ENCODE measurements at places on chromosomes 2 and 18.

DNA sequence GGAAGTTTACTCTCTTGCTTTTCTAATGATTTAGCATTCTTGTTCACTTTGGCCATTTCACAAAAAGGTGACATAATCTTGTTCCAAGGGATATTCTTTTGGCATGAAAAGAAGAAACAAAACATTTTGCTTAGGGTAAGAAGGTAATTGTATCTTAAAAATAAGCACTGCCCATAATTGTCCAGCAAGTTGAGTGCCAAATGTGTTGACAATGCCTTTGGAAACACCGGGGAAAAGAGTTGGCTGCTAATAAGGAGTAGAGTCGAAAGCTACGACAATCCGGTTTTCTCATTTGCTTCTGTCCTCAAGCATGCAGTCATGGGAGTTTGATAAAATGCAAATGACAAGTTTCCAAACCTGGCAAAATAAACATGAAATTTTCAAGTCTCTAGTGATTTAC lies 27.3 kb downstream of the ITGAV start:
- DNase-seq: peak; percentile 28

DNA sequence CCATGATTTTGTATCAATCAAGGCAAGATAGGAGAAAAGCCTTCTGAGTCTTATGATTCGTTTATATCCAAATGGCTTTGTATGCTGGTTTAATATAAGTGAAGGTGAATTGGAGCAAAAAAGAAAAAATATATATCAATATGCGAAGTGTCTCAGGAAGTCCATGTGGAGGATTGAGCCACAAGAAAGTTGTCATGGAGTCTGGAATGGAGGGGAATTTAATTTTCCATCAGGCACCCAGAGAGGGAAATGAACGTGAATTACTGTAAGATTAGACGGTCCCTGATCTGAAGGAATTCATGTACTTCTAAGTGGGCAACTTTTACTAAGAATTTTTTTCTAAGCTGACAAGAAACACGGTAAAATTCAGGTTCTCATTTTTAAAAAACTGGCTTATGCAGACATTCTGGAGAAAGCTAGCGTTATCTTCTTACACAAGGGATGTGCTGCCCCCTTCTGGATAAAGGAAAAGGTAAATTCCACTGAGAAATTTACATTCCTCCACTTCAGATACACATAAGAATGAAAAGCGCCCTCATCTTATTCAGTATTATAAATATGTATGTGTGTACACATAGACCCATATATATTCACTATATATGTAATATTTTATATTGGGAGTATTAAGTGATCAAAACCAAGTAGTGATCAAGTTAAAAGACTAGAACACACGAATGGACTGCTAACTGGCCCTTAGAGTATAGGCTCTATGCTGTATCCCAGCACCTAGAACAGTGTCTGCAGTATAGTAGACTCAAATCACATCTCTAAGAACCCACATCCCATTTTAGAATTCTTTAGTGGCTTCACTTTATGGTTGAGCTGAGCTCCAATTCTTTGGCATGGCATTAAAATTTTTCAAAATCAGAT lies 289.0 kb upstream of the TFPI start:
- peak; percentile 56 for DNase-seq

DNA sequence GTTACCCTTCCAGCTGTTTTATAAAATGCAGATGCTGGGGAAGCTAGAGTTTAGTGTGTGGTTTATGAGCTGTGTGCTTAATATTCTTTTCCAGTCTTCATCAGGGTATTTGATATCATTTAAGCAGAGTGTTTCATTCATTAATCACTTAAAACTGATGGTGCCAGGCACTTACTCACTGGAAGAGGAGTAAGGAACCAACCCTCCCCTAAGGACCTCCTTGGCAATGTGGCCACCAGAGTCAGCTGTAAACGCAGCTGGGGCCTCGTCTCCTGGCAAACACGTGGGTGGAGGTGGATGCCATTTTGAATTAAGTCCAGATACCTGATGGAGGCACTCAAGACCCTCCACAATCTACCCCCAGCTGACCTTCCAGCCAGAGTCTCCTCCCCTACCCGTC lies 331.6 kb downstream of the CLIP4 start:
- DNase-seq: no peak

DNA sequence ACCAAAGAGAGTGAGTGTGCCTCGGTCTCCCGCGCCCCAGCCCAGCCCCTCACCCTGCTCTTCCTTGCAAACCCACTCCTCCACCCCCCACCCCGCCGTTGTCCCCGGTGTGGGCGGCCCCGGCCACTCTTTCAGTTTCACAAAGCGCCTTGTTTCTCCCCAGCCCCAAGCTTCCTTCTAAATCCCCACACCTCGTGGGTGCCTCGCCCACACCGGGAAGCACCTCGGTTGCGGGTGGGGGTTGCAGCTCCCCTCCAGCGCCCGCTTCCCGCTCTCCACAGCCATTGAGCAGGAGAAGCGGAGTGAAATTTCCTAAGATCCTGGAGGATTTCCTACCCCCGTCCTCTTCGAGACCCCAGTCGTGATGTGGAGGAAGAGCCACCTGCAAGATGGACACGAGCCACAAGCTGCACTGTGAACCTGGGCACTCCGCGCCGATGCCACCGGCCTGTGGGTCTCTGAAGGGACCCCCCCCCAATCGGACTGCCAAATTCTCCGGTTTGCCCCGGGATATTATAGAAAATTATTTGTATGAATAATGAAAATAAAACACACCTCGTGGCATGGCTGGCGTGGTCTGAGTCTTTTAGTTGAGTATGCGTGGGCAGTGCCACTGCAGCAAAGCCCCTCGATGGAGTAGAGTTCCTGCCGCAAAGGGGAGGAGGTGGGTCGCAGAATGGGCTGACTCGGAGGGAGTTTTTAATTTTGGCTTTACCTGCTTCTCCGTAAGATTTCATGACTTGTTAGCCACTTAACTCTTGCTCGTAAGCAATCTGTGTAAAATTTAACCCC lies 848 bp downstream of the TMSB10 start:
- no peak for DNase-seq

DNA sequence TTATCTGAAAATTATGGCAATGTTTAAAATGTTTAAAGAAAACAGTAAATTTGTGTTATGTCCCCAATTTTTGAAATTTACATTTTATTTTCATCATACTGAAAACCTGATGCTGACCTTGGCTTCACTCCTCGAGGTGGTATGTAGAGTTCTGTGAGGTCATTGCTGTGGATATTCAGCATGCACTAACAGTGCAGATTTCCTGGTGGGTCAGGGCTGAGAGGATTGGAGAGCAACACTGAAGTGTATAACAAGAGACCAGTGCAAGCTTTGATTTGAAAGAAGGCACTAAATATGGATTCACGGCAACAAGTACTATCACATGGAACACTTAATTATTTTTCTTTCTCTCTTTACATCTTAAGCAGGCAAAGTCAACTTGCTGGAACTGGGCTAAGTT lies 134.1 kb downstream of the SLC8A1 start:
- DNase-seq: no peak

- no peak for DNase-seq
Observed at GRCh38 chr2:101467306-101467705, 7.6 kb downstream of the RFX8 start.

GRCh38 chr2:217035967-217036366 lies 176.1 kb upstream of the TNP1 start:
- peak; percentile 78 for DNase-seq

DNA sequence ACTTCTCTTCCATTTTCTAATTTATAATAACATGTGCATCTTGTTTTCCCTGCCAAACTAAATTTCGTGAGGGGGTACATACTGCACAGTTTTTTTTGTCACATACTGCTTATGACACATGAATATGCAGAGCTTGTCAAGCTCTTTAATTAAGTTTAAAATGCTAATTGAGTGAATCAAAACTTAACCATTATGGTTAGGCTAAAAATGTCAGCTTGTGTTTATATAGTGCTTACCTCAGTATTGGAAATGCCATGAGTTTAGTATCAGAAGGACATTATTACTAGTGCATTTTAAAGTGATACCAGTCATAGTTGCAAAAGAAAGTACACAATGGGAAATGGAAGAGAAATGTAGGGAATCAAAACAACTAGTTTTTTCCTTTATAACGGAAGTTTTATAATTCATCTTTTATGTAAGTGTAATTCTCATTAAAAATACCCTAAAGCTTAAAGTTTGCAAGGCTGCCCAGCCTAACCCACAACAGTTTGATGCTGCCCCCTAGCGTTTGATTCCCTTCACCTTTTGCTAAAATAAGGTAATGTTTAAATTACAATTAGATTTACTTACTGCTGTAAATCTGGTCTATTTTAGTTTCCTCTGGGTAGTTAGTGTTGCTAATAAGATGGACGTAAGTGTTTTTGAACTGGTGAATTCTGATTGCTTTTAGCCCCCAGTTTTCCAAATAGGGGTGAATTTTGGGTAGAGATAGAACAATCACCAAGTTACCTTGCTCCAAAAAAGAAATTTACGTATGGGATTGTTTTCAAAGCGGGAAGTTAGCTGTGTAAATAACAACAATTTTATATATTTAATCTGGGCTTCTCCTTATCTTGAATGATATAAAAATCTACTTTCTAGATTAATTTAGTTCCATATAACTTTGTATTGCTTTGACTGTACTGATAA lies 3.2 kb downstream of the SLC39A10 start:
- DNase-seq: peak; percentile 78

- DNase-seq: no peak
Observed at GRCh38 chr18:65623676-65624075, 127.1 kb upstream of the CDH7 start.

DNA sequence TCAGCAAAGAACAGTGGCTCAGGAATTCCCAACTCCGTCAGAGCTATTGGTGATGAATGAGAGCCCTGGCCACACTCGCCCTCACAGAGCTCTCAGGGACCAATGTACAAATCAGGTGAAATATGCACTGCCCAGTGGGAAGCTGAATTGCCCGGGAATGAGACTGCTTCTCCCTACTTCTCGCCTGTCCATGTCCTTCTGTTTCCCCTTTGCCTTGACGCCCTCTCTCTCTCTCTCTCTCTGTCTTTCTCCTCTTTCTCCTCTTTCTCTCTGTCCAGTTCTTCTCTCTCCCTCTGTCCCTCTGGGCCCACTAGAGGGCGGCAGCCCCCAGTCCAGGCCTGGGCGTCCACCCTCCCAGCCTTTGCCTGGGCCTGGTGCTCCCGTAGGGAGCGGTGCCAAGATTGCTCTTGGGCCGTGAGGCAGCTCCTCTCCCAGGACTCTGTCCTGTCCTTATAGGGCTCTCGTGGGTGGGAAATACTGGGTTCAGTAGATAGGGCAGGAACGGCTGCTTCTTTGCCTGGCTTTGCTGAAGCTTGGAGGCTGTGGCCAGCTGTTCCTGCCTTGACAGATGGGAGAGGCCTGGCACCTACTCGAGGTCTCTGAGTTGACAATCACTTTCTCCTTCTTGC lies 28.4 kb upstream of the PUM2 start:
- DNase-seq: peak; percentile 73

DNA sequence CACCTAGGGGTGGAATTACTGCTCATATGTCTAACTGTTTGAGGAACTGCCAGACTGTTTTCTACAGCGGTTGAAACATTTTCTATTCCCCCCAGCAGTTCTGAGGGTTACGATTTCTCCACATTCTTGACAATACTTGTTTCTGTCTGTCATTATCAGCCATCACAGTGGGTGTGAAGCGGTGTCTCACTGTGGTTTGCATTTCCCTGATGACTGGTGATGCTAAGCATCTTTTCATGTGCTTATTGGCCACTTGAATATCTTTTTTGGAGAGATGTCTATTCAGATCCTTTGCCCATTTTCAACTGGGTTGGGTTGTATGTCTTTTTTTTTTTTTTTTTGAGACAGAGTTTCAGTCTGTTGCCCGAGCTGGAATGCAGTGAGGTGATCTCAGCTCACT lies 63.0 kb downstream of the ADNP2 start:
- no peak for DNase-seq

DNA sequence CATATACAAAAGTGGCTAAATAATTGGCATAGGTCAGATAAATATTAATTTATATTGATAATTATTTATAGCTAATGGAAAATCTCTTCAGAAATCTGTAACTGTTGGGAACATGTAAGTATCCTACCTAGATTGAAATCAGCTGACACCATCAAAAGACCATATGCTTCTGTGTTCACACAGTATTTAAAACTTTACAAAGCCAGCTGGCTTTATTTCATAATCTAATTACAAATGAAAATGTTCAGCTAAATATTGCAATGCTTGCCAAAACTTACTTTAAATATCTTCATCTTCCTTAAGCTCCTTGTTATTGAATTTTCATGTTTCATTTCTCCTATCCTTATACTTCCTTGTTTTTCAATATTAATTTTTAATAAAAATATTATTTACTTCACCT lies 190.9 kb upstream of the DOK6 start:
- no peak for DNase-seq

DNA sequence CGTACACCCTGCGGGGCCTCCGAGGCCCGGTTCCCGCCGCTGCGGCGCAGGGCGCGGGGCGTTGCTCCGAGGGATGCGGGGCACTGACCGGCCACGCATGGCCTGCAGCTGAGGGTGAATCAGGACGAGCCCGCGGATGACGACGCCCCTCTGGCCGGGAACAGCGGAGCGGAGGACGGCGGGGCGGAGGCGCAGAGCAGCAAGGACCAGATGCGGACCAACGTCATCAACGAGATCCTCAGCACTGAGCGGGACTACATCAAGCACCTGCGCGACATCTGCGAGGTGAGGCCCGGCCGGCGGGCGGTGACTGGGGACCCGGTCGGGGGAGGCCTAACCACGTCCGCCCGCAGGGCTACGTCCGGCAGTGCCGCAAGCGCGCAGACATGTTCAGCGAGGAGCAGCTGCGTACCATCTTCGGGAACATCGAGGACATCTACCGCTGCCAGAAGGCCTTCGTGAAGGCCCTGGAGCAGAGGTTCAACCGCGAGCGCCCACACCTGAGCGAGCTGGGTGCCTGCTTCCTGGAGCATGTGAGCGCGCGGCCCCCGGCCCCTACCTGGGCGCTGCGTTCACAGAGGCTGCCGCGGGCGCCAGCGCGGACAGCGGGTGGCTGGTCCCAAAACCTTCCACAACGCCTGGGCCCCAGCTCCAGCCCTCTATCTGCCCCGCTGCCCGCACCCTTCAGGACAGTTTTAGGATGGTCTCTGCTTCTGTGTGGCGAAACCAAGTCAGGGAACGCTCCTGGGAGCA lies 53.2 kb downstream of the FAM168B start:
- no peak for DNase-seq

- peak; percentile 15 for DNase-seq
Observed at GRCh38 chr2:68709421-68709911, 25.1 kb upstream of the ARHGAP25 start.

GRCh38 chr2:177147834-177148445 lies 64.7 kb upstream of the HNRNPA3 start:
- no peak for DNase-seq

GRCh38 chr2:157305723-157306110 lies 19.9 kb downstream of the ERMN start:
- DNase-seq: no peak

DNA sequence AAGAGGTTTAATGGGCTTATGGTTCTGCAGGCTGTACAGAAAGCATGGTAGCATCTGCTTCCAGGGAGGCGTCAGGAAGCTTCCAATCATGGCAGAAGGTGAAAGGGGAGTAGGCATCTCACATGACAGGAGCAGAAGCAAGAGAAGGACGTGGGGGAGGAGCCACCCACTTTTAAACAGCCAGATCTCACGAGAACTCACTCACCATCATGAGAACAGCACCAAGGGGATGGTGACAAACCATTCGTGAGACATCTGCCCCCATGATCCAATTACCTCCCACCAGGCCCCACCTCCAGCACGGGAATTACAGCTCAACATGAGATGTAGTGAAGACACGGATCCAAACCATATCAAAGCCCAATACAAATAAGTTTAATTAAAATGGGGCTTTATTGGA lies 113.8 kb downstream of the ATL2 start:
- DNase-seq: no peak

All from muscle of arm (tissue), 14 donors.